ENCODE measurements at places on chromosomes 16 and 17. TPM values are rescaled to one million over a fixed set of nuclear protein-coding genes. Genes with fewer than 3 reads are reported as not detected.

The PVALEF gene
- not detected for total RNA-seq

The KRT12 gene
- total RNA-seq, result not detected

The MAZ gene
- 120 TPM for total RNA-seq

The TAOK2 gene
- 25.2 TPM for total RNA-seq

The SLC6A2 gene
- not detected for total RNA-seq

The TPSG1 gene
- total RNA-seq, result 0.23 TPM

The TBC1D3B gene
- not detected for total RNA-seq

DNA sequence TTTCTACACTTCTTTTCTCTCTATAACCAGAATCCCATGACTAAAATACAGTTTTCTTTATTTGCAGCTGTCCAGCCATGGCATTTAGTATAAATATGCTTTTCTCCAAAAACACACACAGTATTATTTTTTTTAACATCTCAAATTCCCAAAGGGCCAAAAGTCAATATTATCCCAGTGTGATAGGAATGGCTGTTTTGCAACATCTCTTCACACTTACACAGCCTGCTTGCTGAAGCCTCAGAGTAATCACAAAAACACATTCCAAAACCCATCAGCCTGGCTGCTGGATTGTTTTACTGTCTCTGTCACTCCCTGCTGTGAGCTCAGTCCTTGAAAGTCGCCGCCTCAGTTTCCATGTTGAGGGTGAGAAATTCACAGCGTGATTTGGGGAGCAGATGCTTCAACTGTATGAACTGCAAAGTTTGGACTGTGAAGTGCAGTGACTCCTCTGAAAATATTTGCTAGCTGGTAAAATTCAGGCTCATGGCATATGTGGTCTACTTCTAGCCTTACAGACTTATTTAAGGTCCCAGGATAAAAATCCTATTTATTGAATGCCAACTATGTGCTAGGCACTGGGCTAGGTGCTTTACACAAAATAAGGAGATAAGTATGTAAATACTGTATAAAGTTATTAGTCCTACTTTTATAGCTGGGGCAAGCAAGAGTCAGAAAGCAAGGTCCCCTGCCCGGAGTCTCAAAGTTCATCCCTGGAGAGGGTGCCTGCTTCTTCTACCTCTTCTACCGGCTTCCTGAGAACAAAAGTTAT lies 116.5 kb downstream of the SOCS1 start:
- no peak for DNase-seq

DNA sequence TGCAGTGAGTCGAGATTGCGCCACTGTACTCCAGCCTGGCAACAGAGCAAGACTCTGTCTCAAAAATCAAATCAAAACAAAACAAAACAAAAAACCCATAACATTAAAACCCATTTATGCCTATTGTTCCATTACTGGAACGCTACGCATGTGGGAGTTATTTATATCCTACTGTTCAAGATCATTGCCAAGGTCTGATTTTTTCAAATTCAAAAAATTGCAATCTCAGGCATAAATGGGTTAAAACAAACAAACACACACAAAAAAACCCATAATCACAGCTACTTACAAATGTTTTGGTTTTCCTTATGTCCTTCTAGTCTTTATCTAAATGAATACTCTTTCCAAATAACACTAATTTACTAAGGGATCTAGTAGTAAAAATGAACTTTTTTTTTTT lies 17.8 kb downstream of the GJC1 start:
- DNase-seq, result no peak

DNA sequence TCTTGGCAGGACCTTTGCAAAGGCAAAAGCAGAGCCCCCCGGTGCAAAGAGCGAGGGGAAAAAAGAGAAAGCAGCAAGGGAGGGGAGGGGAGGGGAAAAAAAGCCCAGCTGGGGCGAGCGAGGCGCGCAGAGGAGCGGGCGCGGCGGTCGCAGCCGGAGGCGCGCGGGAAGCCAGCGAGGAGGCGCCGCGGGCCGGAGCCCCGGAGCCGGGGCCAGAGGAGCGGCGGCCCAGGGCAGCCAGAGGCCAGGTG lies 129 bp downstream of the IRX5 start:
- no peak for DNase-seq

GRCh38 chr17:16398270-16399267 lies 16.8 kb upstream of the TRPV2 start:
- no peak for DNase-seq

- no peak for DNase-seq
These were observed 46.3 kb downstream of the METRNL start for GRCh38 chr17:83125515-83126274.

GRCh38 chr16:1278477-1278876 lies 22.6 kb downstream of the TPSD1 start:
- DNase-seq, result no peak

GRCh38 chr17:27609611-27610303 lies 21.2 kb upstream of the LGALS9 start:
- DNase-seq, result no peak

GRCh38 chr16:71456801-71457200 lies 5.2 kb downstream of the ZNF23 start:
- no peak for DNase-seq

GRCh38 chr17:11278992-11279270 lies 37.9 kb downstream of the SHISA6 start:
- no peak for DNase-seq

DNA sequence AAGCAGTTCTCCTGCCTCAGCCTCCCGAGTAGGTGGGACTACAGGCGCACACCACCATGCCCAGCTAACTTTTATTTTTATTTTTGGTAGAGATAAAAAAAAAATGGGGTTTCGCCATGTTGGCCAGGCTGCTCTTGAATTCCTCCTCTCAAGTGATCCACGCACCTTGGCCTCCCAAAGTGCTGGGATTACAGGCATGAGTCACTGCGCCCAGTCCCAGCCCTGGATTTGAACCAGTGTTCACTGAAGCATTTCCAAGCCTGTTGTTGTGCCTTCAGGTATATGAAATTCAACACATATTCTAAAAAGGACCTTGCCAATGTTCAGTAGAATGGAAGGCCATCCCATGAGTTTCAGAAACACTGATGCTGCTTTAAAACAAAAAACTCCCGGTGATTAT lies 165.3 kb downstream of the SLC39A11 start:
- DNase-seq, result peak; percentile 32

DNA sequence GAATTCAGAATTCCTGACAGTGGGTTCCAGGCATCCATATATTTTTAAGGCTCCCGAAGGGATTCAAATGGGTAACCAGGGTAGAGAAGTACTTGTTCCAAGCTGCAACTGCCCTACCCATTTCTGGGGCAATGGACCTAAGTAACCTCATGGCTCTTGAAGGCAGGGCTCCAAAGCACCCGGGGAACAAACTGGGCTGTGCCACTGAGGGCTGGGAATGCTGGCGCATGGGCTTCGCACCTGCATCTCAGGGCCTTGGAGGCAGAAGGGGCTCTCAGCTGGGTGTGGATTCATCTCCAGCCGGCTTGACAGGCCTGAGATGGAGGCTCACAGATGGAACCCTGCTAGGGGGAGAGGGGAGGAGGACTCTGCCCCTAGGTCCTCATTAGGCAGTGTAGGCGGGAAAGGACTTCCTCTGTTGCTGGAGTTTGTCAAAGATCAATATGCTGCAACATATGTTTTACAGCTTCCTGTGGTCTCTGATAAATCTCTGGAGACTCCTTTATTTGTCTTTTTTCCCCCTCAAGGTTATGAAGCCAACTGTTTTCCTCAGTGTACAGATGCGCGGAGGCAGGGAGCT lies 232.3 kb upstream of the NLRP1 start:
- DNase-seq, result no peak

DNA sequence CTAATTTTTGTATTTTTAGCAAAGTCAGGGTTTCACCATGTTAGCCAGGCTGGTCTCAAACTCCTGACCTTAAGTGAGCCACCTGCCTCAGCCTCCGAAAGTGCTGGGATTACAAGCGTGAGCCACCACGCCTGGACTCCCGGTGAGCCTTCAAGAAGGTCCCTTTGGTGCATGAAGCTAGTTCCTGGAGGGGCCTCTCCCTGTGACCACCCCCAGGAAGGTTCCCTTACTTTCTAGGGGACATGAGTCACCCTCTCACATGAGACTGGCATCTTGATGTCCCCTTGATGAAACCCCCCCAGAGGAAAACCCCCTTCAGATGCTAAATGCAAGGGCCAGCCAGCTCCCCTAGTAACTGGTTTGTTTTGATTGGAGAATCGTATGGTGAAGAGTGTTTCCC lies 12.8 kb downstream of the CARHSP1 start:
- no peak for DNase-seq

Data from Daoy (cell line).